ENCODE measurements at places on chromosomes 16 and 17. TPM values are rescaled to one million over a fixed set of nuclear protein-coding genes. Genes with fewer than 3 reads are reported as not detected.

DNA sequence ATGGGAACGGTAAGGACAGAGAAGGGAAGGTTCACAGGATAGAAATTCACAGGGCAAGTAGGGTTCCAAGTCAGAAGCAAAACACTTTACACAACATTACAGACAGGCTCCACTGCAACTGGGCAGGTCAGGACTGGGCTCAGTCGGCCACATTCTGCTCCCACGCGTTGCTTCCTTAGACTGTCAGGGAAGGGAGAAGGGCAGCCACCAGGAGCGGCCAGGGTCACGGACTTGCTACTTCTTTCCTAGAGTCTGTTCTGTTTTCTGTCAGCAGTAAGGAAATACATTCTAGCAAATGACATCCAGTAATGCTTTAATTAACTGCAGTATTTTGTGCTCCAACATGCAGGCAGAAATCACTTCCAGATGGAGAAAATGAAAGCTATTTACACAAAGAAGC, 160.3 kb upstream of the RPH3AL start:
- H3K36me3 ChIP-seq, result peaks cover 16% of the 10 kb centered on the region
- no peak for DNase-seq
- peak overlapping the region; percentile 62 for H3K27ac ChIP-seq
- no peak overlapping the region for H3K4me3 ChIP-seq

The MAP3K14 gene
- 5.2 TPM for total RNA-seq

DNA sequence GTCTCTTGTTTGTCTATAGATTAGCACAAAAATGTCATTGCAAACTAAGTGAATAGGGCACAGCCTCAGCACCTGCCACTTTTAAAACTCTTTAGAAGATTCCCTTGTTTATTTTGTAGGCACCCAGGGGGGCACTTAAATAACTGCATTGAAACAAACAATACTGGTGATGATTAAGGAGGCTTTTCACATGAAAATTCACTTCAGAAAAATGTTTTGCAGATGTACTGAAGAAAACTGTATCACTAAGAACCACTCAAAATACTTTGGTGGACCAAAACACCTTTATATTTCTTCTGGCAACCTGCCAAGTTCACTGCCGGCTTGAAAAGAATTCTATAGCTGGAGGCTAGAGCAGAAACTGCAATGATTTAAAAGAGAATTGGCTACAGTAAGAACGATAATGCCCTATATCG, 281.5 kb downstream of the TOX3 start:
- H3K36me3 ChIP-seq, result no peaks in the 10 kb centered on the region
- no peak overlapping the region for H3K4me3 ChIP-seq
- no peak overlapping the region for H3K27ac ChIP-seq
- no peaks in the 10 kb centered on the region for H3K4me1 ChIP-seq
- DNase-seq, result no peak

The SCNN1G gene
- total RNA-seq, result not detected

DNA sequence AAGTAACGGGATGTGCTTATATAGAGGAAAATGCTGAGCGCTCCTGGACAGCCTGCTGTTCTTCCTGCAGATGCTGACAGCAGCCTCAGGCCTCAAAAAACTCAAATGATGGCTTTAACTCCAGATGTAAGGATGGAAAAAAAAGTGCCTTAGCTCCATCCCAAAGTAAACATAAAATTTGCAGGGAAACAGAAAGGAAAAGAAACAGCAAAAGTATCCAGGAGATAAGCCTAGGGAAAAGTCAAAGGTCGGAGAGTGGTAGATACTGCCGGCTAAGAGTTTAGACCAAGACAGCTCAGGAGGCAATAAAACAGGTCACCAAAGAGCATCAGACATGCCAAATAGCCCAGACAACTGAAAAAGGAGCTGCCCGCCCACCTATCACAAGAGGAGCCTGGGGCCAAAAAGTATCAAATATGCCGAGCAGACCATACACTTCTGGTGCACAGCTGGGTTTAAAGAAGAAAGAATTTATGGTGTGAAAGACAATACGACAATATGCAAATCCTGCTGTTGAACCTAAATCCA, 6.9 kb downstream of the KRT31 start:
- H3K27ac ChIP-seq, result no peak overlapping the region
- H3K27me3 ChIP-seq, result peaks cover 2% of the 10 kb centered on the region
- H3K36me3 ChIP-seq, result no peaks in the 10 kb centered on the region
- H3K4me3 ChIP-seq, result no peak overlapping the region
- no peaks in the 10 kb centered on the region for H3K4me1 ChIP-seq
- no peak for DNase-seq

The ST6GALNAC1 gene
- total RNA-seq, result 0.77 TPM

DNA sequence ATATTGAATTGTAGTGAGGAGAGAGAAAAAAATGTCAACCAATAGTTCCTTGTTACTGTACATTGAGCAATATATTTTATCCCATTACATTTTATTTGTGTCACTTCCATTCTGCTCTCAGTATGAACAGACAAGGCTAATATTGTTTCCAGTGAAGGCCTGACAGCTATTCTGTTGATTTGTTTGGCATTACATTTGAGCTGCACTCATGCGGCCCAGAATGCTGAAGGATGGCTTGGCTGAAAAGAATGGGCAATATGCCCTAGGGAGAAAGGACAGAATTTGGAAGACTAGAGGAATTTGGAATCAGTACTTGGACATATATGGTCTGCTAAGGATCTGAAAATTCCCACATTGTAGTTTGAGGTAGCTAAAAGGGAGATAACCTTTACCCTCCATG, 1294.4 kb downstream of the CDH8 start:
- no peak overlapping the region for H3K27ac ChIP-seq
- H3K27me3 ChIP-seq, result peaks cover 1% of the 10 kb centered on the region
- H3K4me3 ChIP-seq, result no peak overlapping the region
- no peaks in the 10 kb centered on the region for H3K4me1 ChIP-seq

DNA sequence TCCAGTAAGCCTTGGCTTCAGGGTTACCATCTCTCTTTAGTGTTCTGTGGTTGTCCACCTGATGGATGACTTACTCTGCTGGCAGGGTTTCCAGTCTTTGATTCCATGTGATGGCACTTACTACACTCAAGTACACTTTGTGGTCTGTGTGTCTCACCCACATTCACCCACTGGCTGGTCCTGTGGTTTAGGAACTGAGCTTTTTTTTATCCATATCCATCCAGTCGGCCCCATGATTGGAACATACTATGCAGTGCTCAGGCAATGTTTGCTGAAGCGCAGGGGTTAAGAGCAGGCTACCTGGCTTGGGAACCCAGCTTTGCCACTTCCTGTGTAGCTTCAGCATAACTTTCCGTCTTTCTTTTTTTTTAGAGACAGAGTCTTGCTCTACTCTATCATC, 2.8 kb upstream of the FUS start:
- peaks cover 15% of the 10 kb centered on the region for H3K27me3 ChIP-seq
- H3K36me3 ChIP-seq, result peaks cover 9% of the 10 kb centered on the region
- no peak overlapping the region for H3K27ac ChIP-seq
- H3K4me1 ChIP-seq, result peaks cover 15% of the 10 kb centered on the region

DNA sequence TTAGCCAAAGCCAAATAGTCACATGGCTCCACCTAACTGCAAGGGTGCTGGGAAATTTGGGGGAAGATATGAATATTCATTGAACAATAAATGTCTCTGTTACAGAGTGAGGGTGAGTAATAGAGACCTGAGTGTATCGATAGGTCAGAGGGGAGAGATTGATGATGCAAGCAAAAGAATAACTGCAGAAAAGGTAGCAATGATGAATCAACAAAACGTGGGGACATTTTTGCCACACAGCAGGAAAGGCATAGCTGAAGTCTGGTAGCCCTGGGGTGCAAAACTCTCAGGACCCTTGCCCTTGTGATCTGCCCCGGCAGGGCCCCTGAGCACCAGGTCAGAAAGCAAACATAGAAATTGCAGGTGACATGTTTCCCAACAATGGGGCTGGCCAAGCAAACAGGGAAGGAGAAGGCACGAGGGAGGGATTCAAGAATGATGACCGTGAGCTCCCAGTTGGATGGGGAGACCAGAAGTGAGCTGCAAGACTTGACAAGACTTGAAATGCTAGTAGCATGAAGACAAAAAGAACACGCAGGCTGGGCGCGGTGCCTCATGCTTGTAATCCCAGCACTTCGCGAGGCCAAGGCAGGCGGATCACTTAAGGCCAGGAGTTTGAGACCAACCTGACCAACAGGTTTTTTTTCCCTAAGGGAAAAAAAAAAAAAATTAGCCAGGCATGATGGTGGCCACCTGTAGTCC, 12.7 kb upstream of the HERPUD1 start:
- no peaks in the 10 kb centered on the region for H3K27me3 ChIP-seq
- DNase-seq, result no peak
- no peaks in the 10 kb centered on the region for H3K4me1 ChIP-seq

GRCh38 chr17:647324-648197, 67.1 kb downstream of the VPS53 start:
- no peaks in the 10 kb centered on the region for H3K4me1 ChIP-seq
- no peak for DNase-seq
- H3K36me3 ChIP-seq, result peaks cover 30% of the 10 kb centered on the region
- peak overlapping the region; percentile 32 for H3K4me3 ChIP-seq
- H3K27ac ChIP-seq, result no peak overlapping the region

GRCh38 chr17:77839698-77840512, 118.6 kb upstream of the TNRC6C start:
- DNase-seq, result no peak
- no peak overlapping the region for H3K4me3 ChIP-seq
- peaks cover 2% of the 10 kb centered on the region for H3K27me3 ChIP-seq
- no peaks in the 10 kb centered on the region for H3K36me3 ChIP-seq

The CAVIN1 gene
- 334 TPM for total RNA-seq

The SLC6A2 gene
- not detected for total RNA-seq

- no peak overlapping the region for H3K27ac ChIP-seq
- H3K27me3 ChIP-seq, result peaks cover 9% of the 10 kb centered on the region
- no peak overlapping the region for H3K4me3 ChIP-seq
- no peaks in the 10 kb centered on the region for H3K36me3 ChIP-seq
- no peak for DNase-seq
- peaks cover 13% of the 10 kb centered on the region for H3K4me1 ChIP-seq
These were observed 23.1 kb upstream of the GPRC5C start for GRCh38 chr17:74408815-74409214.

The SMIM22 gene
- total RNA-seq, result not detected

GRCh38 chr16:66512272-66513110, 37.4 kb downstream of the TK2 start:
- H3K27me3 ChIP-seq, result peaks cover 3% of the 10 kb centered on the region
- H3K4me1 ChIP-seq, result peaks cover 47% of the 10 kb centered on the region
- H3K36me3 ChIP-seq, result peaks cover 21% of the 10 kb centered on the region
- no peak for DNase-seq

GRCh38 chr17:66399441-66399840, 97.0 kb downstream of the PRKCA start:
- H3K36me3 ChIP-seq, result no peaks in the 10 kb centered on the region
- H3K4me1 ChIP-seq, result peaks cover 8% of the 10 kb centered on the region
- H3K27ac ChIP-seq, result no peak overlapping the region

DNA sequence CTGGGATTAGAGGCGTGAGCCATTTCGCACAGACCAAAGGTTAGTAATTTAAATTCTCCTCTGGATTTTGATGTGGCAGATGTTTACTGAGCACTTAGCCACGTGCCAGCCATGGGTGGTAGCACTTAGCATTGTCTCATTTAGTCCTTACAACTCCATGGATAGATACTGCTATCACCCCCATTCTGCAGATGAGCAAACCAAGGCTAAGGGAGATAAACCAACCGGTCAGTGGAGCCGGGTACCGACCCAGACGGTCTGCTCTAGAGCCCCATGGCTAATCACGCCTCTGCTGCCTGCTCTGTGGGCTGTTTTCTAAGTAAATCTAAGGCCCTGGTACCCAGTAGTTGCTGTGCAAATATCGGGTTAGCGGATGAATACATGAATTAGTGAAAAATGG, 12.6 kb upstream of the ADGRG1 start:
- no peak for DNase-seq
- H3K27ac ChIP-seq, result no peak overlapping the region
- peaks cover 7% of the 10 kb centered on the region for H3K27me3 ChIP-seq
- no peaks in the 10 kb centered on the region for H3K36me3 ChIP-seq

DNA sequence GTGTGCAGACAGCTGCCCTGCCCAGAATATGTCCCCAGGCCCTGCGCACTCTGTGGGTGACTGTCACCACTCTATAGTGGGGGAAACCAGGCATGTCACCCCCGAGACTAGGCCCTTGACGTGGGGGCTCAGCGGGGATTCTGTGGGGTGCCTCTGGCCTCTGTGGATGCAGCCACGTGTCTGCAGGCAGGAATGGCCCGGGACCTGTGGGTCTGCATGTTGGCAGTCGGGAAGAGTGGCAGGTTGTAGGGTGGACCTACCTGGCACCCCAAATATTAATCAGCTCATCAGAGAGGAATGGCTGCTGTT, 954 bp downstream of the IL32 start:
- DNase-seq, result no peak
- H3K27me3 ChIP-seq, result peaks cover 4% of the 10 kb centered on the region
- no peak overlapping the region for H3K4me3 ChIP-seq
- H3K36me3 ChIP-seq, result peaks cover 9% of the 10 kb centered on the region

GRCh38 chr16:2689968-2690801, 7.9 kb downstream of the KCTD5 start:
- DNase-seq, result no peak
- H3K27ac ChIP-seq, result peak overlapping the region; percentile 36
- peaks cover 4% of the 10 kb centered on the region for H3K36me3 ChIP-seq
- H3K27me3 ChIP-seq, result peaks cover 6% of the 10 kb centered on the region

The PPM1E gene
- 0.26 TPM for total RNA-seq

- peaks cover 14% of the 10 kb centered on the region for H3K27me3 ChIP-seq
- H3K27ac ChIP-seq, result no peak overlapping the region
- H3K4me3 ChIP-seq, result no peak overlapping the region
These were observed 83.0 kb upstream of the TBC1D3K start for GRCh38 chr17:37841232-37841631.

- DNase-seq, result no peak
- peaks cover 12% of the 10 kb centered on the region for H3K4me1 ChIP-seq
- no peaks in the 10 kb centered on the region for H3K36me3 ChIP-seq
- H3K27me3 ChIP-seq, result peaks cover 23% of the 10 kb centered on the region
- no peak overlapping the region for H3K4me3 ChIP-seq
These were observed 1.4 kb upstream of the TSPOAP1 start for GRCh38 chr17:58329810-58330537.

GRCh38 chr17:70076189-70076588, 1.2 kb downstream of the KCNJ16 start:
- no peak for DNase-seq
- no peaks in the 10 kb centered on the region for H3K4me1 ChIP-seq
- H3K4me3 ChIP-seq, result no peak overlapping the region
- H3K27ac ChIP-seq, result no peak overlapping the region

The AOC3 gene
- 36.5 TPM for total RNA-seq

GRCh38 chr16:83402160-83402814, 405.5 kb upstream of the HSBP1 start:
- H3K4me3 ChIP-seq, result no peak overlapping the region
- no peaks in the 10 kb centered on the region for H3K36me3 ChIP-seq
- no peaks in the 10 kb centered on the region for H3K4me1 ChIP-seq
- DNase-seq, result no peak

The KCNG4 gene
- not detected for total RNA-seq

- no peak for DNase-seq
- no peak overlapping the region for H3K4me3 ChIP-seq
- no peak overlapping the region for H3K27ac ChIP-seq
- H3K27me3 ChIP-seq, result no peaks in the 10 kb centered on the region
These were observed 536.3 kb upstream of the EEF2KMT start for GRCh38 chr16:5633845-5634440.

The GPRC5C gene
- 24.7 TPM for total RNA-seq

- H3K4me1 ChIP-seq, result peaks cover 22% of the 10 kb centered on the region
- no peak overlapping the region for H3K4me3 ChIP-seq
- H3K27me3 ChIP-seq, result peaks cover 7% of the 10 kb centered on the region
These were observed 45.9 kb downstream of the MAP1LC3B start for GRCh38 chr16:87437911-87438610.

Measured in endothelial cell (in vitro differentiated cells).